ENCODE measurements at places on chromosomes 1 and 21. TPM values are rescaled to one million over a fixed set of nuclear protein-coding genes. Genes with fewer than 3 reads are reported as not detected.
A peak's percentile ranks its signal among the peaks of the same experiment; 100 is the strongest.

The HES2 gene
- 0.24 TPM for total RNA-seq

The SAMD13 gene
- total RNA-seq, result 12.8 TPM

The BEST4 gene
- 0.48 TPM for total RNA-seq

The FDPS gene
- 46.9 TPM for total RNA-seq

The UBL4B gene
- not detected for total RNA-seq

The ALPL gene
- total RNA-seq, result not detected

GRCh38 chr1:43835082-43836021 lies 98.2 kb upstream of the ARTN start:
- DNase-seq, result no peak

GRCh38 chr1:6456800-6457466 lies 9.0 kb downstream of the TNFRSF25 start:
- DNase-seq, result no peak

GRCh38 chr1:108560189-108560873 lies 431 bp downstream of the EEIG2 start:
- DNase-seq, result peak; percentile 72

GRCh38 chr1:159342761-159343425 lies 40.8 kb downstream of the FCER1A start:
- DNase-seq, result no peak

- no peak for DNase-seq
Measured at GRCh38 chr1:109595531-109595930, 23.9 kb downstream of the GNAT2 start.

DNA sequence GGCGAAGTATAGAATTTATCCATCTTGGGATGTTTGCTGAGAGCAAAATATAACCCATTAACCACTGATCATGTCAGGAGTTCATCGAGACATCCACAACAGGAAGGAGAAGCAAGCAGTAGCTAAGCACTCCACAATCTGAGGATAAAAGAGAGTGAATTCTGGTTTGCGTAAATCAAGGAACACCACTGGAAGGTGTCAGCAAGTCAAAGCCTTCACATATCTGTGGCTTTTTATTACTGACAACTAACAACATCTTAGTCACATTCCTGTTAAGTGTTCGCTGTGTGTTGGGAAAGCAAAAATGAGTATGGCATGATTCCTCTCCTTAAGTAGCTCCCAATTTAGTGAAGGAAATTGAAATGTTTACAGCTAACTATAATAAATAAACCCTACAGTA lies 44.5 kb upstream of the DARS2 start:
- DNase-seq, result no peak

GRCh38 chr1:44676484-44677200 lies 2.1 kb downstream of the ARMH1 start:
- no peak for DNase-seq

DNA sequence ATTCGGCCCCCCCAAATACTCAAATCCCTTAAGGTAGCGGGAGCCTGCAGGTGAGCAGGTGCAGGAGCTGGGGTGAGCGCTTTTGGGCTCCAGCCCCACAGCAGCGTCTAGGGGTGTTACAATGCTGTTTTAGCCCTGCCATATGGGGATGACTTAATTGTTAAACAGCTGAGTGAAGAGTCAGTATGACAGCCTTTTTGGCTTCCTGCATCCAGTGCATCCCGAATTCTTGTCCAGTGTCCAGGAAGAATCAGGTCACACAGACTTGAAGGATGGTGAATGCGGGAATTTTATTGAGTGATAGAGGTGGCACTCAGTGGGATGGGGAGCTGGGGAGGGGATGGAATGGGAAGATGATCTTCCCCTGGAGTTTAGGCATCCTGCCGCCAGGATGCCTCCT lies 30.4 kb upstream of the HHAT start:
- DNase-seq, result no peak

GRCh38 chr1:49576327-49576901 lies 447.3 kb downstream of the AGBL4 start:
- no peak for DNase-seq

DNA sequence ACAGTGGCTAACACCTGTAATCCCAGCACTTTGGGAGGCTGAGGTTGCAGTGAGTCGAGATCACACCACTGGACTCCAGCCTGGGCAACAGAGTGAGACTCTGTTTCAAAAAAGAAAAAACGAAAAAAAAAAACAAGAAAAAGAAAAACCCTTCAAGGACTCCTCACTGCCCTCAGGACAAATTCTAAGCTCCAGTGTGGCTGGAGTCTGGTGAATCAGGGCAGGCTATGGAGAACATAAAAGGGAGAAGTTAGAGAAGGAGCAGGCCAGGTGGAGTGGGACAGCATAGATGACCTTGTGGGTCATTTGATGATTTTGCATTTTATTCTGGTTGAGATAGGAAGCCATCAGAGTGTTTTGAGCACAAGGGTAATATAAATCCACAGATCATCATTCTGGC lies 12.5 kb upstream of the UAP1 start:
- DNase-seq, result no peak

GRCh38 chr1:171366085-171366484 lies 52.1 kb downstream of the FMO4 start:
- DNase-seq, result no peak

DNA sequence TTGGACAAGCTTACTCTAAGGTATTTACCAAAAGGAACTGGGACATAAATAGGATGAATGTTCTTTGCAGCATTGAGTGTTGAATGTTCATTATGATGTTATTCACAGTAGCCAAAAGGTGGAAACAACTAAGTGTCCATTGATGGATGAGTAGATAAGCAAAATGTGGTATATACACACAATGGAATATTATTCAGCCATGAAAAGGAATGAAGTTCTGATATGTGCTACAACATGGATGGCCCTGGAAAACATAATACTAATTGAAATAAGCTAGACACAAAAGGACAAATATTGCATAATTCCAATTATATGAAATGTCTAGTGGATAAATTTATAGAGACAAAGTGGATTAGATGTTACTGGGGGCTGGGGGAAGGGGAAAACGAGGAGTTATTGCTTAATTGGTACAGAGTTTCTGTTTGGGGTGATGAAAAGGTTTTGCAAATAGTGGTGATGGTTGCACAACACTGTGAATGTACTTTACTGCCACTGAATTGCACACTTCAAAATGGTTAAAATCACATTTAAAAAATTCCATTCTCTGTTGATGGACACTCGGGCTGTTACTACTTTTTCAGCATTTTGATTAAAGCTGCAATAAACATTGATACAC lies 2.9 kb downstream of the MTARC1 start:
- no peak for DNase-seq

DNA sequence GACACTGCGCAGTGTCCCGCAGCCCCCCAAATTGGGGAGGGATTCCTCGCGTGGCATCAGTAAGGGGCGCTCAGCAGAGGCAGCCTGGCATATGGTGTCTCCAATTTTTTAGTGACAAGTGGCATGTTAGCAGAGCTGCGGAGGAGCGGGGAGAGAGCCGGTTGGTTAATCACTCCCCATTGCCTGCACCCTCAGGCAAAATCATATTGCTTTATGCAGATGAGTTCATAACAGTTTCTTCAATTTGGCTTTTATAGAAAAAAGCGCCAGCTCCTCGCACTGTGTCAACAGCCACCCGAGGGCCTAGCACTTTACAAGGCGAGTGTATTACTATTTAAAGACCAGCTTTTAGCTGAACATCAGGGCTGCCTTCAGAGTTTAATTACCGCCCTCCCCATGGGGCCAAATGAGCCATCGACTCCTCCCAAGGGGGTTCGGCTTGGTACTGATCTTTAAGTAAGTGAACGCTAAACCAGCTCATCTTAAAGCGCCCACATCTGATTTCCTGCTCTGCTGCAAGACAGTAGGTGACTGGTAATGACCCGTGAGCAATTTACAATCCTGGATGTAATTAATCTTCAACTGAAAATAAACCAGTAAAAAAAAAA lies 298.9 kb downstream of the DSCAM start:
- no peak for DNase-seq

All from umbilical cord (tissue), 2 donors.